ENCODE measurements at places on chromosomes 5 and 9.

DNA sequence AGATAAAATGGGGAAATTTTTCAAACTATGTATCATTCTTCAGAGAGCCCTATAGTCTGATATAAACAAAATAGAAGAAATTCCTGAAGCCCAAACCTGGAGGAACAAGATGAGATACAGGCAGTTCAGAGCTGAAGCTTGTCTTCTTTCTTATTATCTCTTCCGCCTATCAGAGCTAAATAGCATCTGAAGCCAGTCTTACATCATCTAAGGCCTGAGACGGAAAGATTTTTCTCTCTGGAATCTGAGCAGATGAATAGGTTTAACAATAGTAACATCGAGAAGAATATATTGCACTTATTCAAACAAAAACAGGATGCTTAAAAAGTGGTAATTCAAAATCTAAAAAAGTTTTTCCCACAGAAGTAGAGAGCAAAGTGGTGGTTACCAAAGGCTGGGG lies 59.8 kb downstream of the LPAR1 start:
- no peak for DNase-seq

GRCh38 chr9:95750725-95751519 lies 124.6 kb upstream of the ERCC6L2 start:
- DNase-seq: no peak

- no peak for DNase-seq
These were observed 68.0 kb upstream of the CTSL start for GRCh38 chr9:87657893-87658292.

DNA sequence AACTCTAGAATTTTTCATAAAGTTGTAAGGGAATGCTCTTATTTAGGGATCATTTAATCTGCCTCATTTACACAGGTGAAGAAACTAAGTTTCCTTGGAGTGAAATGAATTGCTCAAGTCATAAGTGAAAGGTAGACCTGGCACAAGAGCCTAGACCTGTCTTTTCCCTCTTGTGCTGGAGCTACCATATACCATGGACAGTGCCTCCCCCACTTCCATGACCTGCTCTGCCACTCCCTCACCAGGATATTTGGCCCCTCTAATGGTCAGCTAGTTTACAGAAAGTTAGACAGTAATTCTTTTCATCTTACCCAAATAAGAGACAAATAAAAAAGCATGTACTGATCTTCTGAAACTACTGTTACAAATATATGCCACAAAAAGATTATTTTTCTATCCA lies 105.5 kb upstream of the ACO1 start:
- no peak for DNase-seq

- no peak for DNase-seq
These were observed 40.4 kb upstream of the MAP3K1 start for GRCh38 chr5:56774957-56775356.

DNA sequence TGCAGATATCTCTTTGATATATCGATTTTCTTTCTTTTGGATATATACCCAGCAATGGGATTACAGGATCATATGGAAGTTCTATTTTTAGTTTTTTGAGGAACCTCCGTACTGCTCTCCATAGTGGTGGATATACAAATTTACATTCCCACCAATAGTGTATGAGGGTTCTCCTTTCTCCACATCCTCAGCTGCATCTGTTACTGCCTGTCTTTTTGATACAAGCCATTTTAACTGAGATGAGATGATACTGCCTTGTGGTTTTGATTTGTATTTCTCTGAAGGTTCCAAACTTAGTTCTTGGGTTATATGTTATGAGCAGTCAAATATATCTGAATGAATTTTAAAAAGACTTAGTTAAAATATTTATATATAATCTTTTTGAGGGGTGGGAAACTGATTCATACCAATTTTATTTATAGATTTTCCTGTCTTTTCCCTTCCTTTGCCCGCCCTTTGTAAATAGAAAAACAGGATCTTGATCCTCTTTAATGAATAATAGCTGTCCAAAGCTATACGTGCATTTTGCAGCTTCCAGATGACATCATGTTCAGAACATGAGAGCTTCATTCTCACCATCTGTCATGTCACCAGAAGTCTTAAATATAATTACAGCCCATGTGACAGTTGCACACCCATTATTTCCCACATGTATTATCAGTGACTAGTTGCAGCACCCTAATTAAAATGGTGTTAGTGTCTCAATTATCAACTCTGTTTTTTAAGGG lies 6.2 kb upstream of the ARHGEF28 start:
- DNase-seq: no peak

DNA sequence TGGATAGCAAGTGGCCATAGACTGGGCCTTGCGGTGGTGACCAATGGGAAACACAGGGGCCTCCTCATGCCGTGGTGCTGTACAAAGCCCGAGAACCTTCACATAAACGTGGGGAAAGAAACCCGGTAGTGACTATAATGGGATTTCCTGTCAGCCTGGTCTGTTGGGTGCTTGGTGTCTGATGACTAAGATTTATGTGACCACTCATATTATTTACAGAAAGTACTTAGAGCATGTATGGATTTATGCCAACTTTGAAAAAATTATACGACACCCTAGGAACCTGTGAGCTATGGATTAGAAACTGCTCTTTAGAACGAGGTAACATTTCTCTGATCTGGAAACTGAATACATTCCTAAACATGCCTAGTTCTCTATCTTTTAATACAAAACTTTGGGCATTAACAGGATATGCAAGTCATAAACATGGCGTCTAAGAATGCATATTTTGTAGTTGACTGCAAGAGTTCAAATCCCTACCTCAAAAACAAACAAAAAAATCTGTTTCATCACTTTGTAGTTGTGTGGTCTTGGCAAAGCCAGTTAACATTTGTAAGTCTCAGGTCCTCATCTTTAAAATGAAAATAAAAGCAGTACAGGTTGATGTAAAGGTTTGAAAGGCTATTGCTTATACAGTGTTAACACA lies 85.4 kb downstream of the TMEM167A start:
- DNase-seq: no peak

- no peak for DNase-seq
These were observed 55.1 kb downstream of the MED27 start for GRCh38 chr9:132024589-132024988.

DNA sequence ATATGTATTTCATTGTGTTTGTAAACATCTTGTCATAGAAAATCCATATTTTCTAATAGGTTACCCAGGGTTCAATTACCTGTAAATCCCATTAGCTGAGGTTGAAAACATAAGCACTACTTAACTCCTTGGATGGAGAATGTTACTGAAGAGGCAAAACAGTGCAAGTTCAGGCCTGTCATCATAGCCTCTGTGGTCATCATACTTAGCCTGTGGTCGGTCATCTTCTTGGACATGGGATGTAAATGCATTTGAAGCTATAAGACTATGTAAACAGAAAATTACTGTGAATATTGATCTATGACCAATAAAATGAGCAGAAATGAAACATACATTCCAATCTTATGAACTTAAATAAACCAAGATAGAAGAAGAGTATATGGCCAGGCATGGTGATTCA lies 164.7 kb downstream of the CHSY3 start:
- no peak for DNase-seq

DNA sequence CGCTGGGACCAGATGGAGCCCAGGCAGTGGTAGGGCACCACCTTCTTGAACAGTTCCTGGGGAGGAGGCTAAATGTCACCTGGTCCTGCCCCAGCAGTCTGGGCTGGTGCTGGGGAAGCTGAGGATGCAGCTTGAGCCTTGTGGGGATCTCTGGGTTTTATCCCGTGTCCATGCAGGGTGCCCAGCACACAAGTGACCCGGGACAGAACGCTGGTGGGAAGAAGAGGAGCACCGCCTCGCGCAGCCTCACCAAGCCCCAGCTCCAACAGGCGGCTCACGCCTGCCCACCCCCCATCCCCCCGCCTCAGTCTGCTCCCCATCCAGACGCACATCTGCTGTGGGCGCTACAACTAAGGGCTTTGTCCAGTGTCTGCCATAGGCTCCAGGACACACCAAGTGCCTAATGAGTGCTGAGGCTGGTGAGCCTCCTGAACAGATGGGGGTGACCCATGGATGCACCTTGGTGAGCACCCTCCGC lies 13.8 kb downstream of the RALGDS start:
- DNase-seq: no peak

DNA sequence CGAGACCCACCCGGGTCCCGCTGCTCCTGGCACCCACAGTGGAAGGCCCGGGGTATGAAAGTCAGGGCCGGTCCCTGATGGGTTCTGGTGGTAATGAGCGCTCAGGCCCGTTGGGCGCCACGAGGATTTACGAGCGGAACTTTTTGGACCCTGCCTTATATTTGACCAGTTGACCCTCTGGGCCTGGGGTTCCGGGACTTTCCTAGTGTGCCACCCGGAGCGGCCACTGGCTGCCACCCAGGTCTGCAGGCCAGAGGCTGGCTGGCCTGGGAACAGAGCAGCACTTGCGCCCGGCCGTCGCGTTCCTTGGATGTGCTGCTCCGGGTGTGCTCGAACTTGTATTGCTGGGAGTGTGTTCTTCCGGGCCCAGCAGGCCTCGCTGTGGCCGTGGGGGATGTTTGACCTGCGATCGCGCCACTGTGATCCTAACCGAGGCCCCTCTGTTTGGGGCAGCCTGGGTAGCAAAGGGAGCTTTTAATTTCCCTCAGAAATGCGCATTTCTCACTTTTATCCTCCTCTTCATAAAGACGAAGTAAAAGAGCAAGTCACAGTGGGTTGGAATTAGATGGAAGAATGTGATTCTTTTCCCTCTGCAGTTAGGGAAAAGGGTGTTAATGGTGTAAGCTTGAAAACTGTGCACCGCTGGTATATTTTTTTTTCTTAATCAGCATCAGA lies 1.2 kb downstream of the F2RL1 start:
- no peak for DNase-seq

DNA sequence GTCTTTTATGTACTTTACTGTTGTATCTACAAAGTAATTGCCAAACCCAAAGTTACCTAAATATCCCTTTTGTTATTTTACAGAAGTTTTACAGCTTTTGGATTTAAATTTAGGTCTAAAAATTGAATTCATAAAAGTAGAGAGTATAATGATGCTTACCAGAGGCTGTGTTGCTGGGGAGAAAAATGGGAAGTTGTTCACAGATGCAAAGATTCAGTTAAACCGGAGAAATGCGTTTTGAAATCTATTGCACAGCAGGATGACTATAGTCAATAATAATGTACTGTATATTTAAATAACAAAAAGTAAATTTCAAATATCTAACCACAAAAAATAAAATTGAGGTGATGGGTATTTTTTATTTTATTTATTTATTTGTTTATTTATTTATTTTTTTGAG lies 2.6 kb upstream of the ANKRD18A start:
- no peak for DNase-seq

DNA sequence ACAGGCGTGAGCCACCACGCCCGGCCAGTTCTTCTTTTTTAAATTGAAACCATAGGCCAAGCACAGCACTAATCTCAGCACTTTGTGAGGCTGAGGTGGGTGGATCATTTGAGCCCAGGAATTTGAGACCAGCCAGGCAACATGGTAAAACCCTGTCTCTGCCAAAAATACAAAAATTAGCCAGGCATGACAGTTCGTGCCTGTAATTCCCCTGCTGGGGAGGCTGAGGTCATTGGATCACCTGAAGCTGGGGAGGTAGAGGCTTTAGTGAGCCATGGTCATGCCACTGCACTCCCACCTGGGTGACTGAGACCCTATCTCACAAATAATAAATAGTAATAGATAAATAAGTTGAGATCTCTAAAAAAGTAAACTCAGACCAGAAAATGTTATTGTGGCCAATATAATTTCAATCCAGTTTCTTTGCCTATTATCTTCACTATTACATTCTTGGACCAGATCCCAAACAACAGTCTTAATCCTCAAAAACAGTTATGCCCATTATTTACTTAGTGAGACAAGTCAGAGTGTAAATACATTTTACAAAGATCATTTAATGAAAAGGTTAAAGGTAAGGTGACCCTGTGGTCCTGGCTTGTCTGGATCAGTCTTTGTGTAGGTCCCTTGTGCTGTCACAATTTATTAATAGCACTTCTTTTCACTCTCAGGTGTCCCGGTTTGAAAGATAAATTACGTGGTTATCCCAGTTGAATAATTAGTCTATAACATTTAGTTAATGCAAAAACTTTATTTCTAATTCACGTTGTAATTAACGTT lies 53.6 kb downstream of the RAB24 start:
- DNase-seq: no peak

DNA sequence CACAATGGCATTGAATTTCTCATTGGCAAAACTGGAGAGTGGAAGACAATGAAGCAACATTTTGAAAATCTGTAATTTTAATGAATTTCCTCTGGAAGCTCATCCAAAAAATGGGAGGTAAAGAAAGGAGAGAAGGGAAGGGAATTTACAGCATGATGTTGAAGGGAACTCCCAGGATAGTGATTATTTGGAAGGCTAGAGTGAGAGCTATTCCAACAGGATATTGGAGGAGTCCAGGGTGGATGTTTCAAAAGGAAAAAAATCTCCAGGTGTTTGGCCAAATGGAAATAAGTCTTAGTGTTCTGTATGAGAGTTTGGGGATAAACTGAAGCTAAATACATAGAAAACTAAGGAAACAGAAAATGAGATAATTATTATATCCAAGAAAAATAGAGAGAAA lies 106.2 kb downstream of the IZUMO3 start:
- DNase-seq: no peak

- peak; percentile 18 for DNase-seq
These were observed 5.7 kb downstream of the FGFR4 start for GRCh38 chr5:177092178-177093081.

GRCh38 chr9:101172616-101173015 lies 144.1 kb downstream of the PLPPR1 start:
- no peak for DNase-seq

GRCh38 chr5:73418244-73418691 lies 30.3 kb downstream of the FOXD1 start:
- no peak for DNase-seq

DNA sequence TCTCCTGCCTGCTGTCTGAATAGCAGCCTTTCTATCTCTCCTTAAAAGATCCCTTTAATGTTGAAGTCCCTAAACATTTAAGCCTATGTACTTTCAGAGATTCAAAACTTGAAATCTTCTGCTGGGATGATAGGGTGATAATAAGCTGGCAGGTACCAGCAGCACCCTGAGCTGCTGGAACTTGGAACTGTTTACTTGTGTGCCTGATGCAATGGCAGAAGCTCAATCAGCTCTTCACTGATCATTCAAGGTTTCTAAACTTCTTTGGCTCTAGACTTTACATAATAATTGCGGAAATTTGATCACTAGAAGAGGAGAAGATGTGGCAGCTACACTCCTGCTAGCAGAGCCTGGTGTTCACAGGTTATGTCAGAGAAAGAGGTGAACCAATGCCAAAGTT lies 27.6 kb downstream of the MRPS27 start:
- no peak for DNase-seq

DNA sequence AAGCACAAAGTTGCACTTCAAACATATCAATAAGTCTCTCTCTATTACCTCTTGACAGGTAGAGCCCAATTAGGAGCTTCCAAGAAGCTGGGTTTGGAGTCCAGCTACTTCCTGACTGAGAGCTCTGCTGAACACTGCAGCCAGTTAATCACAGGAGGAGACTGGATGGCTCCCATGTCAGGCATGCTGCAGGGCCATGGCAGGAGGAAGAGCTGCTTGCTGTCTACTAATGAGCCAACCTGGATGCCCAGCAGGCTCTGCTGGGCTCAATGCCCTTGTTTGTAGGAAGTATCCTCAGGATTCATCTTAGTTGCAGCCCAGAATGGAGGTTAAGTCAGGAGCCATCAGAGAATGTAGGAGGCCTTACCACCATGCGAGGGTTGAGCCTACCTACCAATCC lies 91.9 kb downstream of the TMEM215 start:
- no peak for DNase-seq

Measured in GM20000 (cell line).